Cardiac muscle cell (in vitro differentiated cells and primary cell): ENCODE measurements at places on chromosomes 16 and 17. TPM values are rescaled to one million over a fixed set of nuclear protein-coding genes. Genes with fewer than 3 reads are reported as not detected.

SKAP1 gene
- total RNA-seq, result 0.36 TPM in 1 of 2 replicates, not detected in the other

ABCA6 gene
- total RNA-seq, result not detected in 2 replicates

CTRL gene
- total RNA-seq, result 1.9 and 2.7 TPM in 2 replicates

CDH13 gene
- total RNA-seq, result 4.8 and 6.3 TPM in 2 replicates

SEPTIN1 gene
- 0.92 and 0.95 TPM in 2 replicates for total RNA-seq

TSEN54 gene
- total RNA-seq, result 70.5 and 88.8 TPM in 2 replicates

PPY gene
- not detected in 2 replicates for total RNA-seq

CHP2 gene
- total RNA-seq, result not detected in 2 replicates

RNF157 gene
- 11.4 and 15.0 TPM in 2 replicates for total RNA-seq

GPRC5C gene
- total RNA-seq, result 114 and 125 TPM in 2 replicates

EVPL gene
- 0.09 TPM in 1 of 2 replicates, not detected in the other for total RNA-seq

TMEM92 gene
- total RNA-seq, result 14.2 and 30.0 TPM in 2 replicates

GRCh38 chr17:77459018-77459755 is 318.4 kb downstream of the SEC14L1 start:
- H3K36me3 ChIP-seq, result no peaks in the 10 kb centered on the region
- no peak for DNase-seq
- peak overlapping the region; percentile 96 for H3K27ac ChIP-seq
- H3K27me3 ChIP-seq, result no peaks in the 10 kb centered on the region
- H3K4me3 ChIP-seq, result no peak overlapping the region

GRCh38 chr16:49405530-49405929 is 31.9 kb downstream of the C16orf78 start:
- H3K27ac ChIP-seq, result no peak overlapping the region
- no peaks in the 10 kb centered on the region for H3K4me1 ChIP-seq
- DNase-seq, result no peak
- H3K4me3 ChIP-seq, result no peak overlapping the region
- H3K36me3 ChIP-seq, result no peaks in the 10 kb centered on the region

- no peaks in the 10 kb centered on the region for H3K27me3 ChIP-seq
- peaks cover 4% of the 10 kb centered on the region for H3K36me3 ChIP-seq
- DNase-seq, result no peak
- H3K4me1 ChIP-seq, result peaks cover 43% of the 10 kb centered on the region
Observed at GRCh38 chr17:37097154-37097553, 148.4 kb downstream of the AATF start.

- H3K4me3 ChIP-seq, result no peak overlapping the region
- H3K27ac ChIP-seq, result no peak overlapping the region
- no peak for DNase-seq
- no peaks in the 10 kb centered on the region for H3K4me1 ChIP-seq
- no peaks in the 10 kb centered on the region for H3K27me3 ChIP-seq
- no peaks in the 10 kb centered on the region for H3K36me3 ChIP-seq
Observed at GRCh38 chr17:83196366-83196765, 117.0 kb downstream of the METRNL start.

DNA sequence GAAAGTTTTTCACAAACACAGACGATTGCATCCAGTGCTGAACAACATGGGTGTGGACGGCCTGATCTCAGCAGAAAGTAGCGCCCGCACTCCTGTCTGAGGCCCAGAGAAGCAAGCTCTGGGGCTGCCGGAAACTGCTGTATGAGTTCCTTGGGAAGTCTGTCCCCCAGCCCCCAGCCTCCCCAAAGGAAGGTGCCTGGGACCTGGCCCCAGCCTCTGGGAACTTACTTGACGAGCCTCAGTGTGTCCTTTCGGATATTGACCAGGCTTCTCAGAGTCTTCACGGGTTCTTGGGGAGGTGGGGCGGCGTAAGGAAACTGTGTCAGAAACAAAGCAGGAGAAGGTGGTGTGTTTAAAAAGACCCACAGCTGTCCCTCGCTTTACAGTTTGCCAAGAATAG is 32.4 kb upstream of the FOXJ1 start:
- no peak for DNase-seq
- peaks cover 8% of the 10 kb centered on the region for H3K4me1 ChIP-seq
- H3K4me3 ChIP-seq, result no peak overlapping the region
- H3K27ac ChIP-seq, result no peak overlapping the region

- H3K36me3 ChIP-seq, result no peaks in the 10 kb centered on the region
- H3K27ac ChIP-seq, result peak overlapping the region; percentile 41
- H3K4me1 ChIP-seq, result peaks cover 30% of the 10 kb centered on the region
- no peaks in the 10 kb centered on the region for H3K27me3 ChIP-seq
- no peak overlapping the region for H3K4me3 ChIP-seq
Observed at GRCh38 chr17:65456368-65457151, 104.9 kb downstream of the AXIN2 start.

DNA sequence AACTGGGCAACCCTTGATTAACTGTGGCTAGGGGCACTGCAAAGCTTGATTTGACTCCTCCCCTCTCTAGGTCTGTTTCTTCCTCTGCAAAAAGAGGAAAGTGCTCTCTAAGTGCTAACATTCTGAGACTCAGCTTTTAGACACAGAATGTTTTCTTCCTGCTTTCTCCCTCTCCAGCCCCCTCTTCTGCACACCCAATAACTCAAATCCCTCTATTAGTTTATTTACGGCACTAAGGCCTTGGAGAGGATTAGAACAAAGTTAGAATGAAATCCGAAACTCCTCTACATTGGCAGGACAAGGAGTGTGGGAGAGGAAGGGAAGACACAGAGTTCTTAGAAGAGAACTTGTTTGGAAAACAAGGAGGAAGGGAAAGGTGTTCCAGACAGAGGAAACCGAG is 3.3 kb upstream of the SBK1 start:
- no peaks in the 10 kb centered on the region for H3K27me3 ChIP-seq
- no peak overlapping the region for H3K4me3 ChIP-seq
- peak overlapping the region; percentile 9 for H3K27ac ChIP-seq
- H3K36me3 ChIP-seq, result no peaks in the 10 kb centered on the region
- H3K4me1 ChIP-seq, result peaks cover 11% of the 10 kb centered on the region

GRCh38 chr16:3059723-3060242 is 5.7 kb upstream of the IL32 start:
- H3K4me3 ChIP-seq, result peak overlapping the region; percentile 93
- H3K36me3 ChIP-seq, result no peaks in the 10 kb centered on the region
- H3K27ac ChIP-seq, result peak overlapping the region; percentile 44
- no peak for DNase-seq

- no peak for DNase-seq
- H3K27ac ChIP-seq, result no peak overlapping the region
- no peaks in the 10 kb centered on the region for H3K36me3 ChIP-seq
- H3K27me3 ChIP-seq, result no peaks in the 10 kb centered on the region
- peaks cover 5% of the 10 kb centered on the region for H3K4me1 ChIP-seq
- no peak overlapping the region for H3K4me3 ChIP-seq
Observed at GRCh38 chr16:4002121-4002520, 114.1 kb downstream of the ADCY9 start.

DNA sequence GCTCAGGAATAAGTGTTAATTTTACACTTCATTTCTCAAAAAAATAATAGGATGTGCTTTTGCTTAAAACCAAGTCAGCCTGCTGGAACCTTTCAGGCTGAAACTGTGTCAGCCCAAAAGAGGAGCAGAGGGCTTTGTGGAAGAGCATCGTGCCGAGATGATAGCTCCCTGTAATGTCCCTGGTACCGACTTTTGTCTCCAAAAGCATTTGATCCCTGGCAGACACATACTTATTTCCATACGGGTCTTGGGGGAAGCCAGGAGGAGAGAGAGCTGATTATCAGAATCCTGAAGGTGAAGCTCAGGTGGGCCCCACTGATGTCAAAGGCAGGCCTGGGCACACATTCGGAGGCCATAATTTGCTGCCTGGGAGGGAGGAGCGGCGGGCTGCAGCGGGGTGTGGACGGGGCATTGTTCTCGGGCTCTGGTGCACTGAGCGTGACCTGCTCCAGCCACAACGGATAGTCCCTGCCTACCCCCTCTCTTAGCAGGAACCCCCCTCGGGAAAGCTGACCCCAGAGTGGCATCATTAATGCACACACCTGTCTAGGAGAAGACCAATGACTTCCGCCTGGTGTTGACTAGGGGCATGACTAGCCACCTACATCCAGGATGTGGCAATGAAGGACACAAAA is 155.9 kb downstream of the C16orf78 start:
- H3K4me1 ChIP-seq, result peaks cover 25% of the 10 kb centered on the region
- no peaks in the 10 kb centered on the region for H3K27me3 ChIP-seq
- H3K27ac ChIP-seq, result no peak overlapping the region
- no peaks in the 10 kb centered on the region for H3K36me3 ChIP-seq
- DNase-seq, result no peak

- H3K36me3 ChIP-seq, result no peaks in the 10 kb centered on the region
- no peaks in the 10 kb centered on the region for H3K4me1 ChIP-seq
- peak overlapping the region; percentile 43 for H3K4me3 ChIP-seq
- peaks cover 73% of the 10 kb centered on the region for H3K27me3 ChIP-seq
- H3K27ac ChIP-seq, result no peak overlapping the region
- DNase-seq, result no peak
Observed at GRCh38 chr17:1229900-1230501, 40.2 kb upstream of the BHLHA9 start.

DNA sequence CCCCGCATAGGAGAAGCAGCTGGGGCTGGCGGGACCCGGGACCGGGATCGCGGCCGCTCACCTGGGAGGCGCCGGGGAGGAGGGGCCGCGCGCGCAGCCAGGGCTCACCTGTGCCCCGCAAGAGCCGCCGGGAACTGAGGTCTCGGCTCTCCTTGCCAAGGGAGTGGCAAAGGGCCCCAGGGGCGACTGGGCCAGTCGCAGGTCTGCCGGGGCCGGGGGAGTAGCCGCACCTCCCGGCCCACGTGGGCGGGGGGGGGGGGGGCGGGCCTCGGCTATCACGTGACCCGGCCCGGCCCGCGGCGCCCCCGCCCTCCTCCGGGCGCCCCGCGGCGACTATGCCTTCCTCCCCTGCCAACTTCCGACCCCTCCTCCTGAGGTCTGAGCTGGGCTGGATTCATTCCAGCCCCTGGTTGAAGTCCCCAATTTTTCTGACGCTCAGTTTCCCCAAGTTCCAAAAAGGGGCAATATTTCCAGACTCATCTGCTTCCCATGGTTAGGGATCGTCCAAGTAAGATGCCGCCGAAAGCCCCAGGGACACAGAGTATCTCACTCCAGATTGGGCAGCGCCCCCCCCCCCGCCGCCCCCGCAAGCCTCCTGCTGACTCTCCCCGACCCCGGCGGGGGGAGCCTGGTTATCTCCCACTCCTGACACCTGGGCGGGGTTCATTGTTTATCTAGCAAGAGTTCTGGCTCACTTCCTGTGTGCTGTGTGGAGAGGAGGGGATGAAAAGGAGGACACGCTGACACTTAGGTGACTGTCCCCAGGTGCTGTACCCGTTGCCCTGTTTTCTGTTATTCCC is at the start of gene TMC6:
TSS of gene TMC6 (minus strand) at position 205 of the 800 bp plus-strand sequence. CDS start 1,923 bp downstream, outside the sequence.
- peak; percentile 68 for DNase-seq
- peak within 1 kb of the TSS; percentile 78 for H3K4me3 ChIP-seq
- peaks cover 4% of the 10 kb centered on the region for H3K36me3 ChIP-seq
- peaks cover 19% of the 10 kb centered on the region for H3K4me1 ChIP-seq
- H3K27ac ChIP-seq, result peak within 1 kb of the TSS; percentile 88

DNA sequence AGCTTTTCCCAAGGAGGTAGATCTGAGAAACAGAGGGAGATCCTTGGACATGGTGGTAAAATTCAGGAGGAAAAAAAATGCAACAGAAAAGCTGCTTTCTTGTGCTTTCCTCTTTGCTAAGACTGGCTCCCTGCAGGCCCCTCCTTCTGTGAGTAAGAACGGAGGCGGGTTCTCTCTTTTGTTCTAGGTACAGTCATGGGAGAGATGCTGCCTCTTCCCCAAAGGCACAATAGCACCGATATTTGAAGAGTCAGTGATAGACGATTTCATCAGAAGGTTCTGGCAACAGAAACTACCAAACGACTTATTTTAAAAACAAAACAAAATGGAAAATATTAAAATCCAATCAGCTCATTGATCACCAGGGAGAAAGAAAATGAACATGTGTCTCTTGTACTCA is 32.6 kb upstream of the KIFC3 start:
- DNase-seq, result peak; percentile 29
- H3K27ac ChIP-seq, result no peak overlapping the region
- no peaks in the 10 kb centered on the region for H3K4me1 ChIP-seq
- no peaks in the 10 kb centered on the region for H3K36me3 ChIP-seq
- no peaks in the 10 kb centered on the region for H3K27me3 ChIP-seq

DNA sequence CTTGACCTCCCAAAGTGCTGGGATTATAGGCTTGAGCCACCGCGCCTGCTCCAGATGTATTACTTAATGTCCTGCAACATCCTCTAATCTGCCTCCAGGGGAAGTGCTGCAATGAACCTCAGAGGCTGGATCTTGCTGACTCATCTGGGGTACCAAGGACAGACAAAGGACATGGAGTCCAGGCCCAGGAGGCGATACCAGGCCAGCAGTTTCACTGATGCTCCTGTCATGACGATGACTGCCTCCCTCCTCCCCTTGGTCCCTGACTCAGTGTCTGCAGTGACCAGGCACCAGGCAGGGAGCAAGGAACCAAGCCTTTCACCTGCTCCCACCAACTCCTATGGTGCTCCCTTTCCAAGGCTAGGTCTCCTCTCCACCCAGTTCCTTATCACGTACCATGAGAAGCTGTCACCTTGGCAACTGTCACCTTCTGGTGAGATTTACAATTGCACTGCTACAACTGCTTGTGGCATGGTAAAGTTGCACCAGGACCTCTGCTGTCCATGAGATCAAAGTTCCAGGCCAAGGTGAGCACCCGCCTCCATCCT is 21.6 kb upstream of the PHOSPHO1 start:
- no peaks in the 10 kb centered on the region for H3K27me3 ChIP-seq
- H3K36me3 ChIP-seq, result no peaks in the 10 kb centered on the region
- H3K4me3 ChIP-seq, result no peak overlapping the region
- H3K27ac ChIP-seq, result no peak overlapping the region
- peaks cover 7% of the 10 kb centered on the region for H3K4me1 ChIP-seq

DNA sequence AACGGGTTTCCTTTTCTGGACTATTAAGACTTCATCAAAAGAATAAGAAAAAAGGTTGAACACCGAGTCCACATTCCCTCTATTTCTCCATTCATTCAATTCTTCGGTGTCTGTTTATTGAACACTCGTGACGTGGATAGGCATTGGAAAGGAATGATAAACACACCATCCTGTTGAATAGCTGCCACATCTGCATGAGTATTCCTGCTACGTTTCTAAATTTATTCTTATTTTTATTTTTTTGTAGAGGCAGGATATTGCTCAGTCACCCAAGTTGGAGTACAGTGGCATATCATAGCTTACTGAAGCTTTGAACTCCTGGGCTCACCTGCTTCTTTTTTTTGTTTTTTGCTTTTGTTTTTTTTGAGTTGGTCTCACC is 80.8 kb upstream of the CIBAR2 start:
- H3K4me3 ChIP-seq, result no peak overlapping the region
- DNase-seq, result no peak
- H3K36me3 ChIP-seq, result no peaks in the 10 kb centered on the region
- no peak overlapping the region for H3K27ac ChIP-seq
- no peaks in the 10 kb centered on the region for H3K27me3 ChIP-seq

- no peak for DNase-seq
- no peaks in the 10 kb centered on the region for H3K27me3 ChIP-seq
- H3K36me3 ChIP-seq, result no peaks in the 10 kb centered on the region
- H3K27ac ChIP-seq, result no peak overlapping the region
- H3K4me3 ChIP-seq, result no peak overlapping the region
- no peaks in the 10 kb centered on the region for H3K4me1 ChIP-seq
Observed at GRCh38 chr16:87844120-87844733, 25.1 kb downstream of the SLC7A5 start.

DNA sequence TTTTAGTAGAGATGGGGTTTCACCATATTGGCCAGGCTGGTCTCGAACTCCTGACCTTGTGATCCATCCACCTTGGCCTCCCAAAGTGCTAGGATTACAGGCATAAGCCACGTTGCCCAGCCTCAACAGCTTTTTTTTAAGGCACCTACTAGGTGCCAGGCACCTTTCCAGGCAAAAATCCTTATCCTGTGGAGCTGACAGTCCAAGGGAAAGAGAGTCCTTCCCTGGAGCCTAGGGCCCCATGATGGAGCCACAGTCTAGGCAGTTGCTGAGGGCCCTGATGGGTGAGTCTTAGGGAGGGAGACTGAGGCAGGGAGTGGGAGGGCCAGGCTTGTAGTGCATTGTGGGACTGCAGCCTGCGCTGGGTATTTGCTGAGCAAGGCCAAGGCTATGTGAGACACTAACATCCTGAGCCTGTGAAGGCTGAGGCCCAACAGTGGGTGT is 79.6 kb upstream of the TOB1 start:
- no peak for DNase-seq
- H3K27me3 ChIP-seq, result no peaks in the 10 kb centered on the region
- no peak overlapping the region for H3K4me3 ChIP-seq
- no peak overlapping the region for H3K27ac ChIP-seq
